ENCODE measurements at places on chromosomes 11 and 22.
A peak's percentile ranks its signal among the peaks of the same experiment; 100 is the strongest.

GRCh38 chr22:35534091-35534490 is 6.5 kb upstream of the RASD2 start:
- no peak for DNase-seq

GRCh38 chr22:20079745-20080444 is at the start of gene DGCR8:
TSS of gene DGCR8 (plus strand) at chr22:20080241. CDS start at chr22:20085964, 5,723 bp downstream.
- DNase-seq, result peak; percentile 63

DNA sequence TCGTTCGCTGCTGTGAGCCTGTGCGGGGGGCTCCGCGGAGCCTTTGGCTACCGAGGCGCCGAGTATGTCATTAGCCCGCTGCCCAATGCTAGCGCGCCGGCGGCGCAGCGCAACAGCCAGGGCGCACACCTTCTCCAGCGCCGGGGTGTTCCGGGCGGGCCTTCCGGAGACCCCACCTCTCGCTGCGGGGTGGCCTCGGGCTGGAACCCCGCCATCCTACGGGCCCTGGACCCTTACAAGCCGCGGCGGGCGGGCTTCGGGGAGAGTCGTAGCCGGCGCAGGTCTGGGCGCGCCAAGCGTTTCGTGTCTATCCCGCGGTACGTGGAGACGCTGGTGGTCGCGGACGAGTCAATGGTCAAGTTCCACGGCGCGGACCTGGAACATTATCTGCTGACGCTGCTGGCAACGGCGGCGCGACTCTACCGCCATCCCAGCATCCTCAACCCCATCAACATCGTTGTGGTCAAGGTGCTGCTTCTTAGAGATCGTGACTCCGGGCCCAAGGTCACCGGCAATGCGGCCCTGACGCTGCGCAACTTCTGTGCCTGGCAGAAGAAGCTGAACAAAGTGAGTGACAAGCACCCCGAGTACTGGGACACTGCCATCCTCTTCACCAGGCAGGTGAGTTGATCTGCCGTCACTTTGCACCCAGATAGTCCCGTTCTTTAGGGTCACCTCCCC is 1.0 kb downstream of the ADAMTS15 start:
- DNase-seq, result no peak

GRCh38 chr11:87769661-87770060 is 405.6 kb downstream of the RAB38 start:
- no peak for DNase-seq

DNA sequence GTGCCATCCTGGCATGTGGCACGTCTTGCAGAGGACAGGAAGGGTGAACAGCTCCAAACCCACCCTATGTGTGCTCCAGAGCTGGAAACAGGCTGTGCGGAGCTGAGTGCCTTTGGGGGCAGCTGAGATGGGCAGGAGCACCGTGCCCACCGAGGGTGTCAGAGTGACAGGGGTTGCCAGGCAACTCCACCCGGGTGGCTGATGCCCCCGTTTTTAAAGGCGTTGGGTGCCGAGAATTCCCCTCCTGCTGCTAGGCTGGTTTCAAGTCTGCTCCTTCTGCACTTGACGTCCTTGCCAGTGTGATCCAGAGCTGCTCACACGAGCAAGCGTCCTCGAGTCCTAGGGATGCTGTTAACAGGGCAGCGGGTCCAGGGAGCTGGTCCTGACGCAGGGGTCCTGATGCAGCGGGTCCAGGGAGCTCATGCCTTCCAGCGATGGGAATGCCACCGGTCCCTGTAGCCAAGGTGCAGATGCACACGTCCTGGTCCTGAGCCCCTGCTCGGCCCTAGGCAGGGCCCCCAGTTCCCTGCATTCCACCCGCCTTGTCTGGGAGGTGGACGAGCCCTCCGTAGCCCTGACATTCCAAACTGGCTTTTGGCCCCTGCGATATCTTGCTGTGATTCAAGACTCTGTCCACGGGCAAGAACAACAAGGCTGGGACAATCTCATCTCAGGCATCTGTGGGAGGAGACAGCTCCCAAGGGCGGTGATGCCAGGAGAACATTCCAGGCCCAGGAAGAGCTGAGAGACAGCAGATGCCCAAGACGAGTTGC is 4.9 kb downstream of the KCNQ1 start:
- DNase-seq, result no peak

- DNase-seq, result no peak
These were observed 35.2 kb downstream of the OR2AG2 start for GRCh38 chr11:6736495-6737121.

DNA sequence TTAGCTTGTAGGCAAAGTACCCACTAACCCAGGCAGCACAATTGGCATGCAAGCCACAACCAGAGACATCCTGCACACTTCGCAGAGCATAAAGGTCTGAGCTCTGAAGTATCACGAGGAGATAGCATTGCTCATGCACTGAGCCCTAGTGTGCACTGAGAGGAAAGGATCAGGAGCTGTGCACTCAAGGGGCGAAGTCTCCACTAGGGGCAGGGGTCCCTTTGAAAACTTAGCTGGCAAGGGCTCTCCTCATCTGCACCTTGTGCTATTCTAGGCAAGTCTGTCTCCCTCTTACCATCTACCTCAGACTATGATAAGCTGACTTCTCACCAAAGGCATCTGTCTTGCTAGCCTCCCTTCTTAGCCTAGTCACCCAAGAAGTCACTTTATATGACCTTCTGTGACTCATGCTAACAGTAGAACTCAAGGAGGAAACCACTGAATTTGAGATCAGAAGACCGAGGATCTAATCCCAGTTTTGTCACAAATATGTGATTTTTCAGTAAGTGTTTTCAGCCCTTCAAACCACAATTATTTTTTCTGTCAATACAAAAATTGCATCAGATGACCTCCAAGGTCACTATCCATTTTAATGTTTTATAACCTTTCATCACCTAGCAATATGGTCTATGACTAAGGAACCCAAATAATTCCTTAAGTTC is 1078.0 kb downstream of the NTM start:
- no peak for DNase-seq

DNA sequence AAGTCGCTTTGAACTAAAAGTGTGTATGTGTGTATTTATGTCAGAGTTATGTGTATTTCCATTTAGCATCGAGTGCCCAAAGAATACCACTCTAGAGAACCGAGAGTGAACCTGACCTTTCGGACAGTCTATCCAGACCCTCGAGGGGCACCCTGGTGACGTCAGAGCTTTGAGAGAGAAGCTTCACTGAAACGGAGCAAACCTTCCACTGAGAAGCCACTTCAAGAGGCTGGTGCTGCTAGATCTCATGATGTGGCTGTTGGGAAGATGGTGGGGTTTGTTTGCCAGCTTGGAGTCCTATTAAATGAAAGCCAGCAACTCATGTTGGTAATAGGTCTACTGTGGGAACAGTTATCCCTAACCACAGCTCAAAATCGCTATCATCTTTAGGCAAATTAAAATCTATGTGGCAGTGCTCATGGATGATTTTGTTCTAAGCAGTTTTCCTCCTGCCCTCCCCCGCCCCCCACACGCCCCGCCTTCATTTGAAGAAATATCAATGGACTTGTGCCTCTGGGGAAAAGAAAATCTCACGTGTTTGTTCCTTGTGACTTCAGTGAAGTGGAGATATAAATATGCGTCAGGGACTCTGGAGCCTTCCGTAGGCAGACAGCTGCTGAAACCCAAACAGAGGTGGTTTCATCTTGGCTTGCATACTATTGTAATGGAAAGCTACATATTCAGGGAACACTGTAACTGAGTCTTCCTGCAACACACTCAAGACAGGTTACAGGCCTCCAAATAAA is 22.4 kb upstream of the C11orf96 start:
- no peak for DNase-seq

DNA sequence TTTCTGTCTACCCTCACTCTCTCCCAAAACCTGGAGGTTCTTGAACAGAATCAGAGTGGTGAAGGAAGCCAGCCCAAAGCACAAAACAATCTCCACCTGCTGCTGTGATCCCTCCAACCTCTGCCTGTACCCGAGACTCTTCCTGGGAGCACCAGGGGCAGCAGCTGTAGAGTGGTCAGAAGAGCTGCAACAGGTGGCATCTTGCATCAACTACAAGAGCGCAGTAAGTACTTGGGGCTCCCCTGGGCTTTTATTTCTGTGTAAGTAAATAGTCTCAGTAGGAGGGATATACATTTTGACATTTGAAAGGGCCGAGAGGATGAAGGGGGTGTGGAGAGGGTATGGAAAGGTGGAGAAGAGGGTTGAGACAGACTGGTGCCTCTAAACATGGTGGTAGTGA is 8.3 kb upstream of the UBQLNL start:
- DNase-seq, result no peak

GRCh38 chr22:27433585-27434190 is 367.9 kb downstream of the MN1 start:
- DNase-seq, result no peak

DNA sequence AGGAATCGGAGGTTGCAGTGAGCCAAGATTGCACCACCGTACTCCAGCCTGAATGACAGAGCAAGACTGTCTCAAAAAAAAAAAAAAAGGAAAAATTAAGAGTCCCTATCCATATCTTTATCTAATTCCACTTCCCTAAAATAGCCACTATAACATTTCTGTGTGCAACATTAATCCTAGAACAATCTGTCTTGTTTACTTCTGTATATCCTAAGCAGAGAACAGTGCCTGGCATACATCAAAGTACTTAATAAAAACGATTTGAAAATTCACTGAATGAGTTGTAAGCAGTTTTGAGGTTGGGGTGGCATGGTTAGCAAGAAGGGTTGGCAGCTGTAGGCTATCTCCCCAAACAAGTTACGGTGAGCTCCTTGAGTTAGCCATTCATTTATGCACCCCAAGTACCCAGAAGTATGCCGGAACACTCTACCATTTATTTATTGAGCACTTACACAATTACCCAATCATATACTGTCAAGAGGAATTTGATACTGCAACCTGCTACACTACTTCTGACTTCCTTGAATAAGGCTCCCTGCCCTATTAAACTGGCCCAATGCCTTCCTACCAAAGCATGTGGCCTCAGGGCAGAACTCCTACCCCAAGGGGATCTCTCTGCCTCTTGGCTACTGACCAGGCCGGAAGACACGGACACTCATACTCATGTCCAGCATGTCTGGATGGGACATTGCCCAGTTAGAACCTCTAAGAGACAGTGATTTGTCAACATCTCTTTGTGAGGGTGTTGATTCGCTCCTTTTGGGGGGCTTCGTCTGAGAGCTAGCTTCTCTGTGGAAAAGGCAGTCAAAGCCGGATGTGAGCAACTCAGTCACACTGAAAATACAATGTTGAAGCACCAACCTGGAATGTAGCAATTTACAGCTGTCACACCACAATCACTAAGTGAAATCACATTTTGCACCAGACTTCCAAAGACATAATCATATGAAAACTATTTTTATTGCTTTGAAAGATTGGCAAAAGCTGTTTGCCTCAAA is 16.3 kb upstream of the TMEM41B start:
- no peak for DNase-seq

GRCh38 chr22:30422481-30423300 is 2.9 kb upstream of the MTFP1 start:
- DNase-seq, result no peak

DNA sequence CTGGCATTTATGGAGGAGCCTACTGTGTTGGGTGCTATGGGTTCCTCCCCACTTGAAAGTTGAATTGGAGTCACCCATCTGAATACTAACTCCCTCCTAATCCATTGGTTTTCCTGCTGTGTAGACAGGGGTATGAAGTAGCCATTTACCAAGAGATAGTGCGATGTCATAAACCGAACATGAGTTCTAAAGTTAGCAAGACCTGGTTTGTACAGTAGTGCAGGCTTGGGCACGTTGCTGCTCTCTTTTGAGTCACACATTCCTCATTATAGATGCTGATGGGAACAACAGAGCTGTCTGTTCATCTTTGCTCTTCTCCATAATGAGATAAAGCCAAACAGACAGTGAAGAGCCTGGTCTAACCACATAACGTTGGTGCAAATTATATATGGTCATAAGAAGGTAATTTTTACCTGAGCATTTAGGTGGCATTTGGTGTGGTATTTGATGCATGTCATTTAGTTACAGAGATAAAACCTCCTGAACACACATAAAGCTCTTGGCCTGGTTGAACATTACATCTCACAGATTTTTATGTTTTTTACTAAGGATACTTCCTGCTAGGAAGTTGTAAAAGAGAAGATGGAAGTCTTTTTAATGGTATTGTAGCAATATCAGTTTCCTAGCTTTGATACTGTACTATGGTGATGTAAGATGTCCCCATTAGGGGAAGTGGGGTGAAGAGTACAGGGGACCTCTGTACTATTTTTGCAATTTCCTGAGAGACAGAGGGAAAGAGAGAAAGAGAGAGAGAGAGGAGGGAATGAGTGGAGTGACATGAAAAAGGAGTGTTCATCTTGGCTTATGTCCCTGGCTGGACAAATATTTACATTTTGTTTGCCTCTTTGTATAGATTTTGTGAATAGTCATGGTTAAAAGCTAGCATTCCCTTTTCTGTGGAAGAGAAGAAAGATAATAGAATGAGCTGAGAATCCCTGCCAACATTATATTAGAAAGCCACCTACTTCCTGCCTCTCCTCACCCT is 27.9 kb downstream of the GRAP2 start:
- DNase-seq, result no peak

- DNase-seq, result no peak
These were observed 549.0 kb upstream of the LUZP2 start for GRCh38 chr11:23947883-23948282.

- no peak for DNase-seq
These were observed 68.3 kb upstream of the MYOD1 start for GRCh38 chr11:17651061-17651460.

- no peak for DNase-seq
These were observed 20.4 kb downstream of the FAM168A start for GRCh38 chr11:73577496-73577917.

- no peak for DNase-seq
These were observed 5.3 kb downstream of the OR51F2 start for GRCh38 chr11:4826425-4826824.

- DNase-seq, result no peak
These were observed 46.8 kb upstream of the PGR start for GRCh38 chr11:101176381-101176780.

DNA sequence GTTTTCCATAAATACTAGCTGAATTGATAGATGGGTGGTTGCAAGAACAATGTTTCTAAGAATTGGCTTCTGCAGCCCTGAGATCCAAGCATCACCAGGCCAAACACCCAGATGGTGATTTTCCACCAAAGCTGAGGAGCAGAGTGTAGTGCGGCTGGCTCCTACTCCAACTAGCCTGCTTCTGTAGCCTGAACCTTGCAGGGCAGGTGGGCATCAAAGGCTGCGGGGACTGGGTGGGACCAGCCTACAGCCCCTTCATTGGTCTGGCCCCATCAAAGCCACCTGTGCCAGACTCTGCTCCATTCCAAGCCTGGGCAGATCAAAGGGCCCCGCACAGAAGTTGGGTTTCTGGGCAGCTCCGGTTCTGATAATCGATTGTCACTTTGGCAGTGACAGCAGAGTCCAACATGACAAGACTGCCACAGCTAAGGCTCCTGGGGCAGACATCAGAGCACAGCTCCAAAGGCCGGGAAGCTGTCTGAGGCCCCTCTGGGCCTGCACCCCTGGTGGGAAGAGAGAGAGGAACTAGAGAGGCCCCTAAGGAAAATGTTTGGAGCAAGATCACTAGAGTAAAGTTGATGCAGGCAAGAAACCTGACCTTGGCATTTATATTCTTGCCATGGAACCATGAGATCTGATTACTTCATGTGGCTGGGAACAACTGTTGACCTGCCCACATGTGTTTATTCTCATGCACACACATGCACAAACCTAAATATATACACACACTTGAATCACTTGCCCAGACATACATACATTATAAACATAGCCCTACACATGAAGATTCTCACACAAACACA is 582.9 kb downstream of the INSC start:
- no peak for DNase-seq

- DNase-seq, result no peak
These were observed 67.7 kb downstream of the SNX19 start for GRCh38 chr11:130848361-130849214.

- DNase-seq, result no peak
These were observed 7.1 kb upstream of the PDGFB start for GRCh38 chr22:39251762-39252460.
